Activated T-helper 17 cell treated with anti-CD3 and anti-CD28 coated beads, Interleukin-2, amount 50 U/mL, for 72 hours (primary cell): ENCODE measurements at places on chromosomes 4 and X. TPM values are rescaled to one million over a fixed set of nuclear protein-coding genes. Genes with fewer than 3 reads are reported as not detected.

Gene HTN3
- not detected for total RNA-seq

Gene MAGEA2B
- not detected for total RNA-seq

Gene SEPSECS
- total RNA-seq = 11.5 TPM

DNA sequence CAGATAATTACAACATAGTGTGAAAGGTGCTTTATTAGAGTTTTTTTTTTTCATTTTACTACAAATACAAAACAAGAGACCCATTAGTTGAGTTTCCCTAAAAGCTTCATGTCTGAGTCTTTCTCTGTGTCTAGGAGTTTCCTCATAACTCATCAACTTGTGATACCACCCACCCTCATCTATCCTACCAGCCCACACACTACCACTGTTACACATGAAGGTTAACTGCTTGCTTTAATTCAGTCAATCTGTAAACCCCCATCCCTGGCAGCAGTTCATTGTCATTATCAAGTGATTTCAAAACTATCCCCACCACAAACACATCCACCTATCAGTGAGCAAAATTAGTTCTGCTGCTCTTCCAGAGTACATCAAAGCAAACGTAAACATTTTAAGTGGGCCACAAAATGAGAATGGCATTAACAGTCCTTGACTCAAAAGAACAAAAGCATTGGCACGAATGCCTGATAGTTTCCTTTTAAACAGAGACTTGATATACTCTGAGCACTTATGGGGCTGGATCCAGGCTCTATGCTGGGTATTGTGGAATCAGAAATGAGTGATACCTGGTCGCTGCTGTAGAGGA, 331.6 kb upstream of the FAM241A start:
- no peak for ATAC-seq

DNA sequence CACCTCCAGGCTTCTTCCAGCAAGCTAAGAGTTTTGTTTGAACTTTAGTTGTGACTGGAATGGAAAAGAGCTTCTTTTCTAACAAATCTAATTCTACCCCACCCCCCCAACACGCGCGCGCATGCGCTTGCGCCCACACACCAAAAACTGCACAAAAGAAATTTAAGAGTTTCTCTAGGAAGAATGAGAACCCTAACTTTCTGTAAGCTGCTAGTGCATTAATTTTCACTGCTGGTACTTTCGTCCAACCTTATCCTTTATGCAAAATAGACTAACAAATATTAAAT, 9.0 kb upstream of the INTU start:
- no peak for ATAC-seq

- no peak for ATAC-seq
These were observed 33.7 kb downstream of the ATP2B3 start for GRCh38 chrX:153551135-153551534.
